Caco-2 (cell line): ENCODE measurements at places on chromosomes 1 and 21.

GRCh38 chr21:27425172-27425571, 458.3 kb upstream of the ADAMTS5 start:
- peaks cover 31% of the 10 kb centered on the region for H3K4me1 ChIP-seq
- no peaks in the 10 kb centered on the region for H3K27me3 ChIP-seq
- H3K36me3 ChIP-seq = no peaks in the 10 kb centered on the region
- H3K4me3 ChIP-seq = no peak overlapping the region
- DNase-seq = no peak
- H3K27ac ChIP-seq = peak overlapping the region; percentile 92

DNA sequence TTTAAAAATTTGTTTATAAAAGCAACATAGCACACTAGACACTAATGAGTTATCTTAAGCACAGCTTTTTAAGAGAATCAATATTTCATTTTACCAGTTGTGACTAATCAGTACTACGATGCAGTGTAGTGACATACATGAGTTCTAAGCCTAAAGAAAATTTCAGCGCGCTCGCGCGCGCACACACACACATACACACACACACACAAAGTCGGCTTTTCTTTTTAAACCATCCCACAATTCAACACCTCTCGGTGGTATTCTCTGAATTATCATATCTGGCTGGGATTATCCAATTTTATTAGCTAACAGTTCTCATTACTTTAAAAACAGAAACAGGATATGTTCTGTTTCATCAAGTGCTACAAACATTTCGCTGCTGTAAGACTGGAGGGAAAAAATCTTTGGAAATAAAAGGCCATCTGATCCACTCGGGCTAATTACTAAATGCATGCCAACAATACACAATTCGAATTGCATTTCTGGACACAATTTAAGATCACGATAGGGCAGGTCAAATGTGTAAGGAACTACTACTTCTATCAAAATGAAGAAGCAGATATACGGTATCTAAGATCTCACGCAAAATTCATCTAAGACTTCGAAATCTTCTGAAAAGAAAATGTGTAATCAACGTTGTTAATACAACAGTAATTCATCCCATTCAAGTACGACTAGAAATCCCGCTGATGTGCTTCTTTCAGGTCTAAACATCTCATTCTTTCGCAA, 1.2 kb downstream of the TUT4 start:
- H3K36me3 ChIP-seq = no peaks in the 10 kb centered on the region
- H3K27ac ChIP-seq = no peak overlapping the region
- DNase-seq = no peak
- H3K4me3 ChIP-seq = peak overlapping the region; percentile 89

DNA sequence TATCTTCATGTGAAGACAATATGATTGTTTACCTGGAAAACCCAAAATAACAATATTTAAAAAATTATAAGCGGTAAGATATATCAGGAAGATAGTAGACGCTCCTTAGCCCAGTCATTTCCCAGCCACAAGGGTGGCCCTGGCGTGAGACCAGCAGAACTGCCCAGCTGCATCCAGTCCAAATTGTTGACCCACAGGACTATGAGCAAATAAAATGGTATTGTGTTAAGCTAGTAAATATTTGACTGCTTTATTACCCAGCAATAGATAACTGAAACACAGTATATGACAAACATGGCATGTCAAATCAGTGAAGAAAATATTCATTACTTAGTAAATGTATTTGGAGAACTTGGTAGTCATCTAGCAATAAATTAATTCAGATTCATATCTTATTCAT, 294.3 kb upstream of the SPAG17 start:
- H3K4me3 ChIP-seq = no peak overlapping the region
- no peaks in the 10 kb centered on the region for H3K27me3 ChIP-seq
- H3K36me3 ChIP-seq = no peaks in the 10 kb centered on the region
- H3K4me1 ChIP-seq = no peaks in the 10 kb centered on the region
- peak; percentile 30 for DNase-seq

DNA sequence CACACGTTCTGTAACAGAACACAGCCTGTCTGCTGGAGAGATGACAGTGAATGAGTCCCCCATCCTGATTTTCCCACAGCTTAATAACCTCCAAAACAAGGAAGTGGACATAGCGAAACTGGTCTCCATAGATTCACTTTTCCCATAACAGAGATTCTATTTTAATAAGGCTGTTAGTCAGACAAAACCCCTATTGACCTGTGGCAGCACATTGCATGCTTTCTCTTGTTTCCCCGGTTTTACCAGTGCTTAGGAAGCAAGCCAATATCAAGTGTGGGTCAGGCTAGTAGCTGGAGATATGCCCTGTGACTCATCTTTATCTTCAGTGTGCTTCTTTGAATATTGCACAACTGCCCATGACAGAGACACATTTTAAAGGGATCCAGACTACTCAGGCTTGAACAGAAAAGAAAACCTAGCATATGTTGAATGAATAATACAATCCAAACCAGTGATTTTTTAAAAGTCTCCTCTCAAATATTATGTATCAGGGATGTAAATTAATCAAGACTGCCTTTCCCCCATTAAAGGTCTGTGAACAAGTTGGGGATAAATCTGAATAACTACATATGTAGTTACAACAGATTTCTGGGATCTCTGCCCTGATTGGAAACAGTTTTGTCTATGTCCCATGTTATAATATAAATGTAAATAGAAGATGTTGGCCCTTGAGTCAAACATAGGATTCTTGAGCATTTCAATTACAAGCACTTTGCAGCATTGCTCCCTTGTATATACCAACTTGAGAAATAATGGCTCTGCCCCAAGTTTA, 11.9 kb upstream of the CLDN8 start:
- H3K27me3 ChIP-seq = no peaks in the 10 kb centered on the region
- H3K4me3 ChIP-seq = no peak overlapping the region
- H3K36me3 ChIP-seq = no peaks in the 10 kb centered on the region
- DNase-seq = peak; percentile 43
- H3K27ac ChIP-seq = no peak overlapping the region

- no peak for DNase-seq
- H3K4me3 ChIP-seq = no peak overlapping the region
- peaks cover 4% of the 10 kb centered on the region for H3K36me3 ChIP-seq
- peak overlapping the region; percentile 18 for H3K27ac ChIP-seq
- peaks cover 63% of the 10 kb centered on the region for H3K4me1 ChIP-seq
Measured at GRCh38 chr1:168553680-168554553, 10.1 kb upstream of the XCL2 start.

DNA sequence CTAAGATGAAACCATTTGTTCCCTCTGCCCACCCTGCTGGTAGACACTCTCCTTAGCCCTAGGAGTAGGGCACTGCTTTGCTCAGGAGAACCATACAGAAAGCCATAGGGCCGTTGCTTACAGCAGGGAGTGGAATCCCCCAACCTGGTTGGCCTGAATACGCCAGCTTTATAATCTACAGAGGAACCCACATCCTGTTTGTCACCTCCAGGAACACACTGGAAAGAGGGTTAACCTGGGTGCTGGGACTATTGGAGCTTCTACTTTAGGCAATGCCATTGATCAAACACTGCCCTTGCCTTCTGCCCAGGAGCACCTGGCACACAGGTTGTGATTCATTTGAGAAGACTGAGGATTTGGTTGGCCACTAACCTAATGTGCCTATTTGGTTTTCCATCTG, 124.8 kb downstream of the TNR start:
- no peaks in the 10 kb centered on the region; the same call in 1 of the 2 replicates for H3K27me3 ChIP-seq
- DNase-seq = no peak

- no peaks in the 10 kb centered on the region for H3K4me1 ChIP-seq
- no peaks in the 10 kb centered on the region for H3K27me3 ChIP-seq
- no peak overlapping the region for H3K4me3 ChIP-seq
- DNase-seq = peak; percentile 27
- no peaks in the 10 kb centered on the region for H3K36me3 ChIP-seq
- no peak overlapping the region for H3K27ac ChIP-seq
Measured at GRCh38 chr1:221435504-221435904, 306.4 kb downstream of the DUSP10 start.

GRCh38 chr1:42392255-42392654, 11.7 kb downstream of the RIMKLA start:
- H3K36me3 ChIP-seq = no peaks in the 10 kb centered on the region
- DNase-seq = no peak
- H3K4me3 ChIP-seq = no peak overlapping the region
- H3K27me3 ChIP-seq = no peaks in the 10 kb centered on the region
- no peak overlapping the region for H3K27ac ChIP-seq

GRCh38 chr1:18440385-18441226, 40.1 kb upstream of the KLHDC7A start:
- H3K27me3 ChIP-seq = no peaks in the 10 kb centered on the region
- no peak for DNase-seq
- no peak overlapping the region for H3K4me3 ChIP-seq
- H3K4me1 ChIP-seq = no peaks in the 10 kb centered on the region

- peaks cover 17% of the 10 kb centered on the region for H3K4me1 ChIP-seq
- no peak for DNase-seq
- H3K27me3 ChIP-seq = no peaks in the 10 kb centered on the region
- H3K4me3 ChIP-seq = no peak overlapping the region
- no peak overlapping the region for H3K27ac ChIP-seq
- no peaks in the 10 kb centered on the region for H3K36me3 ChIP-seq
Measured at GRCh38 chr1:54413732-54414131, 7.5 kb upstream of the SSBP3 start.

DNA sequence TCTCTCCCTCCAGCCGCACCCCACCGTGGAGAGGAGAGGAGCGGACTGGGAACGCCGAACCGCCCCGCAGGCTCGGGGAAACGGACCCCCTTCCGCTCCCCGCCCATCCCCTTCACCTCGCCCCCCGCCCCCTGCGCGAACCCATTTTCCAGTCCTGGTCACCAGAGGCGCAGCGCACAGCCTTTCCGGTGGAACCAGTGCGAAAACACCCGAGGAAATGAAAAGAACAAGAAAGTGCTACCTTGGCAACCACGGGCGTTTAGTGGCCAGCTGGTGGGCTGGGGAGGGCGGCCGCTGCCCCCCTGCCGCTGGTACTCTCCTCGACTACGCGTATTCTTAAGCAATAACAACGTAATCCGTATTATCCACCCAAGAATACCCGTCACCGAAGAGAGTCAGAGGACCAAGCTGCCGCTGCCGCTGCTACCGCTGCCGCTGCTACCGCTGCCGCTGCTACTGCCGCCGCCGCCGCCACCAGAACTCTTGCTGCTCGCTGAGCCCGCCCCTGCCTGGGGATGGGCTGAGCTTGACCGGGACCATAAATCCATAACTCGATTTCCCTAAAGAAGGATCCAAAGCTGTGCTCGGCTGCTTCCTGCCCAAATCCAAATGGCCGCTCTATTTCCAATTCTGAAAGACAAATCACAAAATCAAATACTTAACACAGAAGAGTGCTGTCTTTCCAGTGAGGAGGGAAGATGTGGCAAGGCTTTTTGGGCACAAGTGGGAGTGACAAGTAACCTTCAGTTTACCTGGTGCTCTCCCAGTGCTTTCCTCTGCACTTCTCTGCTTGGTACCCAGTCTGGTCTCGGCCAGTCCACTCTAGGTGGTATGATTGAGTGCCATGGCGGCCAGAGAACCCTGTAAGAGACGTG, 125.2 kb upstream of the DPYD start:
- no peak overlapping the region for H3K4me3 ChIP-seq
- no peak overlapping the region for H3K27ac ChIP-seq
- no peaks in the 10 kb centered on the region for H3K4me1 ChIP-seq
- no peak for DNase-seq
- no peaks in the 10 kb centered on the region for H3K27me3 ChIP-seq

GRCh38 chr21:28738882-28739281, 253.8 kb downstream of the LTN1 start:
- DNase-seq = no peak
- H3K4me1 ChIP-seq = no peaks in the 10 kb centered on the region
- H3K36me3 ChIP-seq = no peaks in the 10 kb centered on the region
- no peak overlapping the region for H3K27ac ChIP-seq

- H3K36me3 ChIP-seq = no peaks in the 10 kb centered on the region
- H3K27me3 ChIP-seq = no peaks in the 10 kb centered on the region
- DNase-seq = no peak
- H3K27ac ChIP-seq = no peak overlapping the region
- H3K4me3 ChIP-seq = no peak overlapping the region
Measured at GRCh38 chr1:174818014-174818616, 181.6 kb upstream of the CACYBP start.
